ENCODE measurements at places on chromosomes 4 and X.

GRCh38 chrX:109936598-109936997 is 66.3 kb upstream of the TMEM164 start:
- DNase-seq = no peak

DNA sequence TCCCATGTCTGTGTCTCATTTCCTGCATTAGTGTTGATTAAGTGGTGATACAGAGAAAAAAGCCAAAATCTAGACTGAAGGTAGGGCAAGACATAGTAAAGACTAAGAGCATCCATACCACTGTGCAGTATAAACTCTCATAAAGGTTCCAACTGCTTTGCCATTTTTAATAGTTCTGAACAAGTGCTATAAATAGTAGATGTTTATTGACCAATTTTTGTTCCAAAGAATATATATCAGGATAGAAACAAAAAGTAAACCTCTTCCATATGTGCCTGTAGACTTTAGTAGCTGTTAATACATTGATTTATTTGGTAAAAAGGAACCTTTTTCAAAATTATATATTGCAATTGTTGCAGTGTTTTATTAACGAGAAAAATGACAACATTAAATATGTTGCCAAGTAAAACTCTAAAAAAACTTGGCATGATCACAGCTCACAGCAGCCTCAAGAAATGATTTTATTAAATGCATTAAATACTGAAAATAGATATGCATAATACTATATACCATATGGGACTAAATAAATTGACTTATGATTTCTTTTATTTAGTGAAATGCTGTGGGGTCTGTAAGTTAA is 22.3 kb upstream of the AASDH start:
- DNase-seq = no peak

GRCh38 chrX:51435101-51435500 is 61.3 kb downstream of the NUDT11 start:
- no peak for DNase-seq

- no peak for DNase-seq
Measured at GRCh38 chrX:38379088-38379487, 26.7 kb downstream of the OTC start.

- DNase-seq = no peak
Measured at GRCh38 chrX:13463608-13464007, 105.8 kb upstream of the EGFL6 start.

DNA sequence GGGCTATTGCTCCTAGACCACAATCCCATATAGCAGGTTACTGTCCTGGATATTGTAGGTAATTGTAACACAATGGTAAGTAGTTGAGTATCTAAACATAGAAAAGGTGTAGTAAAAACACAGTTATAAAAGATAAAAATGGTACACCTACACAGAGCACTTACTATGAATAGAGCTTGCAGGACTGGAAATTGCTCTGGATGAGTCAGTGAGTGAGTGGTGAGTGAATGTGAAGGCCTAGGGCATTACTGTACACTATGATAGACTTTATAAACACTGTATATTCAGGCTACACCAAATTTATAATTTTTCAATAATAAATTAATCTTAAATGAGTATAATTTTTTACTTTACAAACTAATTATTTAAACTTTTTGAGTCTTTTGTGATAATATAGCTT is 425.7 kb downstream of the PABPC4L start:
- no peak for DNase-seq

- no peak for DNase-seq
Measured at GRCh38 chrX:55389376-55389775, 62.6 kb upstream of the MAGEH1 start.

DNA sequence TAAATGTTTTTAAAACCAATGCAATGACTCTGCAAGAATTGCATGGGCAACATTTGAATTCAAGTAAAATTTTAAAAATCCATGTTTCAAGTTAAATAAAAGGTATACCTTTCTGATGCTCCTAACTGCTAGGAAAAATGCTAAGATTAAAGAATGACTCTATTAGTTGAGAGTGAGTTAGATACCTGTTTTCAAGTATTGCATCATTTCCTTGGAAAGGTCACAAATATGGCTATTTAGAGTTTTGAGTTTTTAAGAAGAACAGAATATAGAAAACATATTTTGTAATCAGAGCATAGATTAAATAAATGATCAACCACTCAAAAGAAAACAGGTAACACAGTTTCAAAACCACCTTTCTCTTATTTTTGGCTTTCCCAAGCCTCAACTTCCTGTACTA is 18.3 kb upstream of the NPY2R start:
- no peak for DNase-seq

- DNase-seq = no peak
Measured at GRCh38 chrX:115232933-115233496, 881 bp downstream of the LRCH2 start.

GRCh38 chrX:110338935-110339334 is 19.7 kb upstream of the RTL9 start:
- no peak for DNase-seq

GRCh38 chr4:162341533-162341932 is 177.7 kb upstream of the FSTL5 start:
- no peak for DNase-seq

- DNase-seq = no peak
Measured at GRCh38 chr4:3284734-3285557, 7.9 kb upstream of the RGS12 start.

- no peak for DNase-seq
Measured at GRCh38 chr4:152973629-152974467, 37.7 kb downstream of the FHDC1 start.
